Stimulated activated CD8-positive, alpha-beta memory T cell treated with anti-CD3 and anti-CD28 coated beads, Interleukin-15, amount 100 ng/mL, for 1 hour (primary cell): ENCODE measurements at places on chromosomes 2 and 18.
A peak's percentile ranks its signal among the peaks of the same experiment; 100 is the strongest.

- no peak for DNase-seq
These were observed 247.7 kb upstream of the CCDC68 start for GRCh38 chr18:55206927-55207326.

GRCh38 chr2:219665926-219666325 is 38.5 kb downstream of the SLC4A3 start:
- no peak for DNase-seq

DNA sequence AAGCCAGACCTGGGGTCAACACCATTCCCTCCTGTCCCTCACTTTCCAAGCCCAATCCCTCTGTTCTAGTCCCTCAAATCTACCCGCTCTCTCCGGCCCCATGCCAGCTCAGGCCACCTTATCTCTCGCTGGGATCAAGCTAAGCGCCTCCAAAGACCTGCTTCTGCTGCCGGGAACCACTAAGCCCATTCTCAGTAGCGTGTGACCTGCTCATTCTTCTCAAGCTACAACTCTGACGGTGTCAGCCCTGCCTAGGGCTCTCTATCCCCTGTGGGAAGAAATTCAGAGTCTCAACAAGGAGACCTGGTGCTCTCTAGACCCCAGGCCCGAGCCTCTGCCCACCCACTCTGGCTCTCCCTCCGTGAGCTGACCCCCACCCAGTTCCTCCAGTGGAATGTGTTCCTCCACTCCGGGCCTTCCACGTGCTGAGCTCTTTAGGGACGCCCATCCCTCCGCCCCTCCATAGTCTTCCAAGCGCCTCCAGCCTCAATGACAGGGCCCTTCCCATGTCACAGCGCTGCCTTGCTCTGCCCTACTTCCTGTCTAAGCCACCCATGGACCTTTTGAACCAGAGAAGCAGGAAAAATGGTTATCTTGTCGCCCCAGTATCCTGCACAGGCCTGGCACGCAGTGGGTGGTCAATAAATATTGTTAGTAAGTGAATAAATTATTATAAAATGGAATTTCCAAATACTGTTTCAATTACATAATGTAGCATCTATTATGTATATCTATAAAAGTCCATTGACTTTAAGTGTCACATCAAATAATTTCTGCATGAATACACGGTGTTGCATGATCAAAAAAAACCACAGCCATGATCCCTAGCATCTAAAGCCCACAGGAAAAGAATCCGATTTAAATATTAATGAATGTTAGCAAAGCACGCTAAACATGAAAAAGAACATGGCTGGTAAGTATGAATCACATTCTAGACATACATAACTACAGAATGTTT is 127.6 kb downstream of the ZNF516 start:
- DNase-seq: no peak

DNA sequence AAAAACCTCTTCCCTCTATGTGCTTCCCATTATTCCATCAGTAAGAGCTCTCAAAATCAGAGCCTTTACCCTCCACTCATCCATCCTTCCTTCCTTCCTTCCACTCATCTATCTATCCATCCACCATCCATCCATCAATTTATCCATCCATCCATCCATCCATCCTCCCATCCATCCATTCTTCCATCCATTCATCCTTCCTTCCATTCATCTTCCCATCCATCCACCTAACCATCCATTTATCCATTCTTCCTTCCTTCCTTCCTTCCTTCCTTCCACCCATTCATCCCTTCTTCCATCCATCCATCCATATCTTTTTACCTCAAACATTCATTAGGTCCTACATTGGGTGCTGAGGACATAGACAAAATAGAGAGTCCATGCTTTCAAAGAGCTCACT is 19.4 kb upstream of the KCNF1 start:
- no peak for DNase-seq

DNA sequence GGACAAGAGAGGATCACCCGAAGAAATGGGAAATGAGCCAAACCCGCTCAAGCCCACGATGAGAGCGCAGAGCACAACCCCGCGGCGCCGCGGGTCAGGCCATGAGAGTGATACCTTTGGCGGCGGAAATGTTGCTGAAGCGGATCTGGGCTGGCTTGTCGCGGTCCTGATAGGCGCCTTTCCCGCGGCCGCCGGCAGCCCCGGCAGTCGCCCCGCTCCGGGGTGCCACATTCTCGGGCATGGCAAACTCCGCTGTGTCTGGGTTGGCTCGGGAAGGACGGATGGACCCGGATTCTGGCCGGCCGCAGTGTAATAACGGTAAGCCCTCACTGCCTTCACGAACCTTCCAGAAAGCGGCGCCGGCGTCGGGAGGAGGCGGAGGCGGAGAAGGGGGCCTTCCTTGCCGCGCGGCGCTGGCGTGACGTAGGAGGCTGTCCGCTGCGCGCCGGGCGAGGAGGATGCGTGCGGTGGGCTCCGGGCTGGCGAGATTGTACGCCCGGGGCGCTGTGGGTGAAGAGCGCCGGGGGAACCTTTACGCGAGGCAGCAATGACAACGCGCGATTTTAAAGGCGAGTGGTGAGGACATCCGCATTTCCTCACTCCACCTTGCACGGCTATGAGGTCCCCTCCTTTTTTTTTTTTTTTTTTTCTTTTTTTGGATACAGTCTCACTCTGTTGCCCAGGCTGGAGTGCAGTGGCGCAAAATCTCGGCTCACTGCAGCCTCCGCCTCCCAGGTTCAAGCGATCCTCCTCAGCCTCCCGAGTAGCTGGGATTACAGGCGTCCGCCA is at the start of gene CCT4:
Gene CCT4, minus strand, starts transcription at position 390 of the 789 bp plus-strand sequence. Its CDS starts 149 bp downstream, at position 241.
- DNase-seq: peak; percentile 80
